ENCODE measurements at places on chromosomes 6 and 20. TPM values are rescaled to one million over a fixed set of nuclear protein-coding genes. Genes with fewer than 3 reads are reported as not detected.

Gene EFCAB8
- not detected for total RNA-seq

Gene ARG1
- not detected for total RNA-seq

Gene PHACTR3
- total RNA-seq: not detected

Gene NXT1
- total RNA-seq: 39.4 TPM

Gene DAAM2
- total RNA-seq: 6.5 TPM

Gene PNLDC1
- not detected for total RNA-seq

Gene EDEM2
- total RNA-seq: 56.7 TPM

Gene XKR7
- total RNA-seq: not detected

Gene PRICKLE4
- not detected for total RNA-seq

Gene TRIM26
- total RNA-seq: 24.0 TPM

Gene RING1
- total RNA-seq: 34.0 TPM

Gene PRKN
- total RNA-seq: 3.4 TPM

Gene TFAP2B
- 0.33 TPM for total RNA-seq

Gene SLA2
- not detected for total RNA-seq

Gene GNMT
- 0.25 TPM for total RNA-seq

Gene PGC
- not detected for total RNA-seq

Gene TRDN
- not detected for total RNA-seq

Gene CHRNA4
- not detected for total RNA-seq

Gene NUP43
- 39.2 TPM for total RNA-seq

Gene SFTA2
- not detected for total RNA-seq

Gene SYCP2
- total RNA-seq: 0.89 TPM

Gene OR2J3
- not detected for total RNA-seq

Gene MUC21
- not detected for total RNA-seq

Gene SLC22A3
- total RNA-seq: 2.9 TPM

Gene KCNQ2
- total RNA-seq: not detected

Gene IGF2R
- 278 TPM for total RNA-seq

Gene ECHDC1
- total RNA-seq: 50.9 TPM

Gene NR2E1
- total RNA-seq: not detected

Gene ME1
- total RNA-seq: 25.8 TPM

Gene HNF4A
- not detected for total RNA-seq

Gene DDO
- 3.0 TPM for total RNA-seq

Gene CLPSL2
- not detected for total RNA-seq

Gene RFX6
- total RNA-seq: not detected

Gene HUS1B
- total RNA-seq: 1.4 TPM

Gene CDK19
- total RNA-seq: 16.9 TPM

Gene PRR18
- total RNA-seq: not detected

Gene MCUR1
- total RNA-seq: 10.4 TPM

Gene MUC22
- total RNA-seq: not detected

Gene RHAG
- total RNA-seq: not detected

Gene HLA-DOA
- not detected for total RNA-seq

Gene ARMC2
- 1.7 TPM for total RNA-seq

Gene TRIM10
- not detected for total RNA-seq
